ENCODE measurements at places on chromosomes 1 and 21.

DNA sequence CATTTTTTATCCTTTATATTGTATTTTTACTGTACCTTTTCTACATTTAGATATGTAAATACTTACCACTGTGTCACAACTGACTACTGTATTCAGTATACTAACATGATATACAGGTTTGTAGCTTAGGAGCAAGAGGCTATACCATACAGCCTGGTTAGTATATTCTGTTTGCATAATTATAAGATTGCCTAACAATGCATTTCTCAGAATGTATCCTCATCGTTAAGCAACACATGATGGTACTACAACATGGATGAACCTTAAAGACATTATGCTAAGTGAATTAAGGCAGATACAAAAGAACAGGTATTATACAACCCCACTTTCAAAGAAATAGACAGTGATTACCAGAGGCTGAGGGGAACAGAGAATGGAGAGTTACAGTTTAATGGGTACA, 62.7 kb downstream of the RUSC1 start:
- no peak for DNase-seq

GRCh38 chr1:17207540-17207939, 2.6 kb downstream of the PADI1 start:
- no peak for DNase-seq

DNA sequence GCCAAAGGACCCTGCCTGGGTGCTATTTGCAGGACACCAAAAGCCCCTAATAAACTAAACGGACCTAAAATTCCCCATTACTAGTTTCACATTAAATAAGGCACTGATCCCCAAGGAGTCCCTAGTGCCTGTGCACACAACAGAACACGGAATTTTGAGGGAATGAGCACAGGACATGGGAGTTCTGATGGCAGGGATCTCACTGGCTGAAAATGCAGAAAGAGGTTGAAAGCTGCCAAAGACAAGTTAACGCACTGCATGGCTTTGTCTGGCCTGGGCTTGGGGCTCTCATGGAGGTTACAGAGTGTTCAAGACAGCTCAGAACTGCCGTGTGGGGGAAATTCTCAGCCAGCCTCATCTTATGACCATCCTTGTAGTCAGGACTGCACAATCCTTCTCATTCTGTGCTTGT, 15.6 kb upstream of the ATP1B1 start:
- DNase-seq = no peak

DNA sequence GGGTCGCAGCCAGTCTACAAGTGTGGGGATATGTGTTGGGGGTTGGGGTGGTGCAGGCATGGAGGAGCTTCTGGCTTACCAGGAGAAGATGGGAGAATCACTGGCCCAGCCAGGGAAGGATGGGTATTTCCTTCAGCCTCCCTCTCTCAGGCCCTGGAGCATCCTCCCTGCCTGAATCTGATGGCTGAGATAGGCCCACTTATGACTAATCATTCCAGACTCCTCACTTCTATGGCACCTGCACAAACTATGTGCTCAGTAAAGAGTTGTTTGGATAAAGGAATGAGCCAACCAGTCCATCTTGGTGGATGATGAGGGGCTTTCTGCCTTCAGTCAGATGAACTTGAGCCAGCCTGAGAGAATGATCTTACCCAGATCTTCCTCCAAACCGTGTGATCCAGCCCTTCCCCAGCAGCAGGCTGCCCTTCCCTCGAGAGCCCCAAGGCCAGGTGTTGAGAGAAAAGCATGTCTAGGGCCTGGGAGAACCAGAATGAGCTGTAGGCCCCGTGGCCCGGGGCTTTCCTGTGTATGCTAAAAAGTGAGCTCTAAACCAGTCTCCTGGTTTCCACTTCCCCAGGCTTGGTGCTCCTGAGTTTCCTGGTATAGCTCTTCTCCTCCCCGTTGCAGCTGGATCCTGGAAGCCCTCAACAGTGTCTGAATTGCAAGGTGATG, 1.3 kb downstream of the GPA33 start:
- no peak for DNase-seq
